Aorta (tissue), 5 donors: ENCODE measurements at places on chromosomes 3 and 15. TPM values are rescaled to one million over a fixed set of nuclear protein-coding genes. Genes with fewer than 3 reads are reported as not detected.

GRCh38 chr3:41575724-41576123, 376.4 kb downstream of the CTNNB1 start:
- no peak overlapping the region for H3K4me3 ChIP-seq
- no peaks in the 10 kb centered on the region for H3K27me3 ChIP-seq
- H3K27ac ChIP-seq: no peak overlapping the region
- H3K36me3 ChIP-seq: no peaks in the 10 kb centered on the region
- DNase-seq: no peak

GRCh38 chr3:184227481-184227935, 1.9 kb upstream of the VWA5B2 start:
- H3K27ac ChIP-seq: no peak overlapping the region
- no peaks in the 10 kb centered on the region for H3K4me1 ChIP-seq
- no peak for DNase-seq
- no peak overlapping the region for H3K4me3 ChIP-seq
- H3K36me3 ChIP-seq: no peaks in the 10 kb centered on the region

- H3K36me3 ChIP-seq: no peaks in the 10 kb centered on the region
- H3K4me3 ChIP-seq: no peak overlapping the region
- DNase-seq: no peak
- peaks cover 4% of the 10 kb centered on the region for H3K4me1 ChIP-seq
These were observed 123.3 kb upstream of the STT3B start for GRCh38 chr3:31409389-31409788.

The RTP1 gene
- not detected for polyA plus RNA-seq

- H3K27me3 ChIP-seq: no peaks in the 10 kb centered on the region
- H3K4me3 ChIP-seq: no peak overlapping the region
- H3K4me1 ChIP-seq: no peaks in the 10 kb centered on the region
- H3K36me3 ChIP-seq: peaks cover 2% of the 10 kb centered on the region
- DNase-seq: no peak
These were observed 98.9 kb downstream of the PDCD6IP start for GRCh38 chr3:33897306-33897705.

DNA sequence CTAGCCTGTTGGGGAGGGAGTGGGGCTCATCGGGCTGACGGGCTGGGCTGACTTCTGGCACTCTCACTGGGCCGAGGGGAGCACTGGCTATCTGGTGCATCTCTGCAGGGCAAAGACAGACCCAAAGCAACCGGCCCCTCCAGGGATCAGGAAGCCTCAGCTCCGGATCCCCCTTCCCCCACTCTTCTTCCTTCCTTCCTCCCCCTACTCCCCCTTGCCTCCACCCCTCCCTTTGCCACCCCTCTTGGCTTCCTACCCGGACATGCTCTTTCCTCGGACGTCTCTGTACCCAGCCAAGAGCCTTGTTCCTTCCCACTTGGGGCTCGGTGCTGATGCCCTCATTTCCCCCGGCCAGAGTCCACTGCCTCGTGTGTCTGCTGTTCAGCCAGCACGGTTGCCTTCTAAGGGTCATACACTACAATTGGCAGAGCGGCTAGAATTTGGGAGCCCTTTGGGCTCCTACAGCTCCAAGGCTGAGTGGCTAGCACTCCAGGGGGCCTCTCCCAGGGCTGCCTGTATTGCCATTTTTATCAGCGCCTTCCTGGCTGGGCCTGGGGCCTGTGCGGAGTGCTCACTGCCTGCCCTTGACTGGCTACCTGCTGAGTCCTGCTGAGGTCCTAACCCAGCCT, 10.9 kb downstream of the SEMA3F start:
- H3K4me3 ChIP-seq: no peak overlapping the region
- H3K4me1 ChIP-seq: peaks cover 4% of the 10 kb centered on the region
- H3K36me3 ChIP-seq: no peaks in the 10 kb centered on the region
- H3K27me3 ChIP-seq: no peaks in the 10 kb centered on the region
- no peak for DNase-seq
- H3K27ac ChIP-seq: peak overlapping the region; percentile 90
